GM23338 (cell line): ENCODE measurements at places on chromosomes 4 and X.
A peak's percentile ranks its signal among the peaks of the same experiment; 100 is the strongest.

DNA sequence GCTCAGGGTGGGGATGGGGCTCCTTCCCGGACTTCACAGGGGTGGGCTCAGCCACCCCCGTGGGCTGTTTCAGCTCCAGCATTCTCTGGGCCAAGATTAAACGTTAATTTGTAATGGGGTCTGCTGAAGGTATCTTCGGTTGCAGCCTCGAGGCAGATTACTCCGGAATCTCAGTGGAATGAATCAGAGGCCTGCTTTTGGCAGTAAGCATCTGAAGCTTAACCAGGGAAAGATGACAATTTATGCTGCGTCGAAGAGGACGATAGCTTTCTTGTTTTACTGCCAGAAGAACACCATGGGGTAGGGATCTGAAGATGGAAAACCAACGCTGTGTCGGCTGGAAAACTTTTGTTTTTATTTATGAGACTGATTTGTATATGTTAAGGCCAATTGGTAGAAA is 129.2 kb upstream of the MSX1 start:
- no peak for DNase-seq

GRCh38 chr4:119536572-119537528 is 91.8 kb downstream of the PDE5A start:
- no peak for DNase-seq

DNA sequence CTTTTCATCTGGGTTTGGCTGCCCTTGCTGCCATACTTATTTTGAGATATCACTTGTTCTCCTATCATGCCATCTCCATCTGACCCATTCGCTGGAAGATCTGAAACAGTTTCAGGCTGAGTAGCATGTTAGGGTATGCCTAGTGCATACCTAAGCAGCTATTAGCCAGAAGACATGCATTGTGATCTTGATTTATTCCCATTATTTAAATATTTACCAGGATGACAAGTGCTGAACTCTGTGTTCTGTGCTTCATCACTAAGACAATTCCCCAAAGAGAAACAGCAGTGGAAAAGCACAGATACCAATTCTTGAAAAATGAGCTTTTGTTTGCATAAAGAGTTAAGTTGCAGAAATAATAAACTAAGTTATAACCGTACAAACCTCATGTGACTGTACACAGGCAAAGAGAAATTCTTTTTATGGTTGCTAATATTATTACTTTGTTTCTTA is 271.0 kb upstream of the ARSJ start:
- no peak for DNase-seq

GRCh38 chr4:97349468-97350186 is 793.6 kb downstream of the STPG2 start:
- peak; percentile 18 for DNase-seq

DNA sequence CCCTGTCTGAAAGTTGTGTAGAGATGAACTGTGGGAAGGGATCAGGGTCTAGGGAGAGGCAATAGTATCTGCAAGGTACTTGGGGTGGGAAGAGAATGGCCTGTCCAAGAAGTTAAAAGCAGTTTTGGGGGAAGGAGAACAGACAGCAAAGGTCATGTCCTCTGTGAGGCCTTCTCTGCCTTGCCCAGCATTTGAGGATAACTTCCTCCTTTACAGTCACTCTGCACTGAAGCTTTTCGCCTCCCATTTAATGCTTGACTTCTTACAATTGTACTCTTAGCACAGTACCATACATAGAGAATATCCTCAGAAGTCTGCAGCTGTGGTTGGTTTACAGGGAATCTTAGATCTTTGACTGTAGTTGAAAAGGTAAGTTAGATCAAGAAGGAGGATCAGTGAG is 121.8 kb upstream of the AP1S2 start:
- DNase-seq: no peak

GRCh38 chr4:74189331-74190043 is 31.6 kb downstream of the MTHFD2L start:
- DNase-seq: peak; percentile 76

GRCh38 chr4:176779421-176779820 is 13.3 kb downstream of the VEGFC start:
- no peak for DNase-seq

- no peak for DNase-seq
Observed at GRCh38 chr4:38870098-38870808, 2.6 kb downstream of the FAM114A1 start.

DNA sequence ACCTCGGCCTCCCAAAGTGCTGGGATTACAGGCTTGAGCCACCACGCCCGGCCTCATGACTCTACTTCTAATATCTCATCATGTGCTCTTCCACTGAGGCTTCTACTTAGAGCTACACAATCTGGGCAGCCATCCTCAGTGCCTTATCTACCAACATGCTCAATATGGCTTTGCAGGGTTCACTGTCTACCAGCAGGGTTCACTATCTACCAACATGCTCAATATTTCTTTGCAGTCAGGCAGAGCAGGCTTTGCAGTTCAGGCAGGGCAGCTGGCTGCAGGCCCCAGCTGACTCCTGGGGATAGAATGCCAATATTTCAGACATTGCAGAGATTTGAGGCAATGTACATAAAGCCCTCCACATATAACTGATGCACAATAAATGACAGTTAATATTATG is 47.5 kb downstream of the PKD2 start:
- DNase-seq: peak; percentile 70

DNA sequence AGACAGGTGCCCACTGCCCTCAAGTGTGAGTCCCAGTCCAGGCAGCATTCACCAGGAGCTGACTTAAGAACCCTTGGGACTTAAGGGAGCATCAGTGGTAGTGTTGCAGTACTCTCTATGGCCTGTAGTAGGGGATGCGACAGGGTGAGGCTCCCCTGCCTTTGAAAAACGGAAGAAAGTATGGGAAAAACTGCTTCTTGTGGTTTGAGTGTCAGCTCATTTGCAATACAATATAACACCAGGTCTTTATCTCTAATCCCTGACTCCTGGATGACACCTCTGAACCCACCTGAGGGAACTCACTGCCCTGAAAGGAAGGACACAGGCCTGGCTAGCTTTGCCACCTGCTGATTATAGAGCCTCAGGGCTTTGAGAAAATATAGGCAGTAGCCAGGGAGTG is 176.0 kb downstream of the SMARCA1 start:
- DNase-seq: peak; percentile 74

DNA sequence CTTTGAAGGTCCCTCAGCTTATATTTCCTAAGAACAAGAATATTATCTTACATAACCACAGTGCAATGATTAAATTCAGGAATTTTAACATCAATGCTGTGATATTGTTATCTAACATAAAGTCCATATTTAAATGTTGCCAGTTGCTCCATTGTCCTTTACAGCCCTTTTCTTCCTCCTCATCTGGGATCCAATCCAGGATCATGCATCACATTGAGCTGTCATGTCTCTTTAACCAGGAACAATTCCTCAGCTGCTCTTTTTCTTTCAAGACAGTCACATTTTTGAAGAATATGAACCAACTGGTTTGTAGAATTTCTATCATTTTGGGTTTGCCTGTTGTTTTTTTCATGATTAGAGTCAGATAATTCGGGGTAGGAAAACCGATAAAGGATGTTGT is 12.0 kb downstream of the TMSB4X start:
- DNase-seq: no peak

DNA sequence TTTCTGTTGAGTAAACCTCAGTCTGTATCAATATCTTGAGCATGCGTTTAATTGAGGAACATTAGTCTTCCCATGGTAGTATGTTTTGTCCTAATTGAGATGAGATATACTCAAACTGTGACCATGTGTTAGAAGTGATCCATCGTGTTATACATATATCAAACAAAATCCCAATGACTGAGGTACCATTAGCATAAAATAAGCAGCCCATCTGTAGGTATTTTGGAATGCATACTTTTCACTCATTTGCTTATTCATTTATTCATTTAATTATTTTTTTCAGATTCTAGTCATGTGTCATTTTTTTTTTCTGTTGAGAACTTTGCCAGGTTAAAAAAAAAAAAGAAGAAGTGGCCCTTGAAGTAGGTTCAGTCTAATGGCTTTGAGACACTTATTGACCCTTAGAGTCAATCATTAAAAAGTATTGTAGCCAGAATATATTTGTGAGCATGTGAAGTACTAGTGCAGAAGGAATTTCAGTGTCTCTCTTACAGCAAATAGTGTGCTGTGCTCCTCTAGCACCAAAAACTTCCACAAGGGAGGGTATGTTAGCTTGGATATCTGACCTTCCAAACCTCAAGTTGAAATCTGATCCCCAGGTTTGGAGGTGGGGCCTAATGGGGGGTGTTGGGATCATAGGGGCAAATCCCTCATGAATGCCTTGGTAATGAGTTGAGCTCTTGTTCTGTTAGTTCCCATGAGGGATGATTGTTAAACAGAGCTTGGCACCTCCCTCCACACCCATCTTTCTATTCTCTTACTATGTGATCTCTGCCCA is 130.8 kb upstream of the NPY2R start:
- peak; percentile 56 for DNase-seq

DNA sequence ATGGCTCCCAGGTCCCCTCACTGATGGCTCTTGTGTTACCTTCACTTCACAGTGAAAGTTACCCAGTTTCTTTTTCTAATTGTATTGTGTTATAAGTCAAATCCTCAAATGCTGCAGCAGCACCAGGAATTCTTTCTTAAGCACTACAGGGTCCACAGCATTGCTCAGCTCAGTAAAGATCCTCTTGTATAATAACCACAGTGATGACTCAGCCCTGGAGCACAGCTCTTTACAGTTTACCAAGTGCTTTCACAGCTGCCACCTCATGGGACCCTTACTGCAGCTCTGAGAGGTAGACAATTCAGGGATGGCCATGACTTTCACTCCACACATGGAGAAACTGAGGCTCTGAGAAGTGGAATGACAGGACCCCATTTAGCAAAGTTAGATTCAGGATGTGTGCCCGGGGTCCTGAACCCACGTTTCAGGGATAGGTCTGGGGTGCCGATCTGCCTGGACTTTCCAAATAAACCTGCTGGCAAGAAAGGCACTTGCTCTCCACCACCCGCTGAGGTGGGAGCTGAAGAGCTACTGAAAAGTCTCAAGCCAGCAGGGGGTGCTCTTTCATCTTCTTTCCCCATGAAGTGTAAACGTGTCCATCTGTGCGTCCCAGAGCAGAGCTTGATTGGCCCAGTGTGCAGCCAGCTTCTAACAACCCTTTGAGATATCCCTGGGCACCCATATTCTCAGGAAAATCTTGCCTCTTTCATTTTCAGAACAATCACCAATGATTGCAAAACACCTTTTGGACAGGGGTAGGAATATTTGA is 35.7 kb upstream of the GABRQ start:
- peak; percentile 70 for DNase-seq

GRCh38 chr4:36255577-36255976 is 11.3 kb upstream of the ARAP2 start:
- DNase-seq: no peak

DNA sequence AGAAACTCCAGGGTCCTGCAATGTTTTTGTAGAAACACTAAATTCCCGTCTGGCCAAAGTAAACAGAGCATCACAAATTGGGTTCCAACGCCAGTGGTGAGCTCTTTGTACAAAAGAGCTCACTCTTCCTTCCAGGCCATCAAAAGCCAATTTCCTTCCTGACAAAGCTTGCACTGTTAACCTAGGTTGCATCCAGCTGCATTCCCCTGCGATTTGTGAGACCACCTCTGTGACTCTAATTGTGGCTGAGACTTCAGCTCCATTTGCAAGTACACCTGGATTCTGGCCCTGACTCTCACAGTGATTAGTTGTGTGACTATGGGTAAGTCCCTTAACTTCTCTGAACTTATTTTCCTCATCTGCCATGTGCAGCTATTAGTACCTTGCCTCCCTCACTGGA is 212.5 kb upstream of the CXorf66 start:
- DNase-seq: peak; percentile 11

DNA sequence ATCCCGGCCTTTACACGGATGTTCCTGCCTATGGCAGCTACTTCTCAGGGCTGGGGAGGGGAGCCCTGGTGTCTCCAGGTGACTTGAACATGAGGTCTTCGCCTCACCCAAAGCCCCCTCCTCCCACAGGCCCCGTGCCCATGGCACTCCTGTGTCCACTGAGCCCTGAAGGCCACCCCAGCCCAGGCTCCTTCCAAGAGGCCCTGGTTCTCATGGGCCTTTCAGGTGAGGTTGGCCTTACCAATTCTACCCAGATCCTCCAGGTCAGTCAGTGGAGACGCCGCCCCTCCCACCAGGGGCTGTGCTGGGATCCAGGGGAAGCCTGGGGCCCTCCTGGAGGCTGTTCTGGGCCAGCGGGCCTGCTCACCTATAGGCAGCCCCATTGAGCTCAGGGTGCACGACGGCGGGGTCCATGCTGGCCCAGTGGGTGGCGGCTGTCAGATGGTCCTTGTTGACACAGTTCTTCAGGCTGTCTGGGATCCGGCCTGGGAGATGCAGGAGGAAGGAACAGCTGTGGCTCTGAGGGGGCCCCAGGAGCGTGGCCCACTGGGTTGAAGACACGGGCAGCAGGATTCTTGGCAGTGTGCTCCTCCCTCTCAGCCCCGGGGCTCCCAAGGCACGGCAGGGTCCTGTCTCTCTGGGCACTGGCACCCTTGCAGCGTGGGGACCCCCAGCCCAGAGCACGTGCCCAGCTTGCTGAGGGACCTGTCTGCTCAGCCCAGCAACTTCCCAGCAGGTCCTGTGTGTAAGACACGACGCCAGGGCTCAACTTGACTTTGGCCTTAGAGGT is 36.2 kb downstream of the CTBP1 start:
- DNase-seq: no peak

DNA sequence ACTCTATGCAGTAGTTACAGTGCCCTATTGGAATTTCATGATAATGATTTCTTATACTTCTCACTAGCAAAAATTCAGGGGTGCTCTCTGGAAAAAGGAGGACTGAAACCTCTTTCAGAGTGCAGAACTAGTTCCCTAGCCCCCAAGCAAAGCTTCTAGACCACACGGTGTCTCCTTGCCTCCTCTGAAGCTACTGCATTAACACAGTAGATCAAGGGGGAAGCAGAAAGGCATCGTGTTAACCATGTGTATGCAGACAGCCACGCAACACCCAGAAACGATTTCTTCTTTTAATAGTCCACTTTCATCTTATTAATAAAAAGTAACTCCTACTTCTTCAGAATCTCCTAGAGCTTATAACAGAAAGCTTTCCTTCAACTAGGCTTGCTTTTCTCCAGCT is 44.7 kb downstream of the MAML3 start:
- no peak for DNase-seq

DNA sequence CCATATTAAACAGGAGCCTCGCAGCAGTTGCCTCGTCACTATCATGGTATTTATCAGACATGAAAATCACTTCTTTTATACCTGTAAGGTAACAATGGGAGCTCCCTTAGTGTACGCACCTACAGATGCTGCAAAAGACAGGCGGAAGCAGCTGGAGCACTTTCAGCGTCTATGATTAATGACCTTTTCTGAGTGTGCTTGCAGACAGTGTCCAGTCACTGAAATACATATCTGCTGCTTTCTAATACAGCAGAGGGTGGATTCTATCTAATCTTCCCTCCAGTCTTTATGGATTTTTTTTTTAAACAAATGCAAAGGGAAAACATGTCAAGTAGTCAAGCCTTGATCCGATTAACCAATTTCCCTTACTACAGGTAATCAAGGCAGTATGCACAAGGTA is 24.1 kb downstream of the DCTD start:
- no peak for DNase-seq

- peak; percentile 40 for DNase-seq
Observed at GRCh38 chr4:5198656-5199541, 147.6 kb downstream of the STK32B start.

GRCh38 chrX:66638591-66639500 is at the start of gene EDA2R:
EDA2R (minus strand) TSS chrX:66639078; CDS start chrX:66616020, 23,058 bp downstream.
- DNase-seq: peak; percentile 80
